ENCODE measurements at places on chromosomes 7 and 10. TPM values are rescaled to one million over a fixed set of nuclear protein-coding genes. Genes with fewer than 3 reads are reported as not detected.

Gene TBL2
- 48.0 TPM for total RNA-seq

- no peak for DNase-seq
These were observed 38.6 kb upstream of the CNPY1 start for GRCh38 chr7:155584763-155585531.

DNA sequence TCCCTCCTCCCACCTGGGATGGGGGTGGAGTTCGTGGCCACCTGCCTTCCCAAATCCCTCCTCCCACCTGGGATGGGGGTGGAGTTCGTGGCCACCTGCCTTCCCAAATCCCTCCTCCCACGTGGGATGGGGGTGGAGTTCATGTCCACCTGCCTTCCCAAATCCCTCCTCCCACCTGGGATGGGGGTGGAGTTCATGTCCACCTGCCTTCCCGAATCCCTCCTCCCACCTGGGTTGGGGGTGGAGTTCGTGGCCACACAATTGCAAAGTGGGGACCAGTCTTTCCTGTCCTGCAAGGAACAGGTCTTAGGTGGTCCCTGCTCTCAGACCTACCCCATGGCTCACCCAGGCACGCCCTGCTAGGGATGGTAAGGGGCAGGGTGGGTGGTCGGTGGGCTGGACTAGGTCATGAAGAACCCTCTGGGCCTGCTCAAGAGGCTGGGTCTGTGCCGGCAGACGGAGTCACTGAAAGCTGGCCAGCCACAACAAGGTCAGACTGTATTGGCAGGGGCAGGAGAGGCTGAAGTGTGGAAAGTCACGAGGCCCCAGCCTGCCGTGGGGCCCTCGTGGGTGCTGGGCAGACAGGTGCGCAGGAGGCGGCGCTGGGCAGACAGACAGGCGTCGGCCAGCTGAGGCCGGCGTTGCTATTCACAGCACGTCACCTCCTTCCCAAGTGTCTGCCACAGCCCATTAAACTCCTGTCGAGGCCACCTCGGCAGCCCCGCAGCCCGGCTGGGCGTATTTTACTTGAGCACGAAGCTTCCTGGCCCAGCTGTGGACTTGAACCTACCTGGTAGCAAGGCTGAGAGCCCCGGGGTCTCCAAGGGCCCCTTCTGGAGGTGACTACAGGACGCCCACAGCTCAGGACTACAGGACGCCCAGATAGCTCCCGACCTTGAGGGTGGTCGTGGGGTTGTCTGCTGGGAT lies 4.1 kb downstream of the KNDC1 start:
- peak; percentile 82 for DNase-seq

GRCh38 chr7:83271212-83272099 lies 108.8 kb upstream of the PCLO start:
- DNase-seq = no peak
